Dermis microvascular lymphatic vessel endothelial cell (primary cell): ENCODE measurements at places on chromosomes 4 and X. TPM values are rescaled to one million over a fixed set of nuclear protein-coding genes. Genes with fewer than 3 reads are reported as not detected.

- no peak for DNase-seq
Measured at GRCh38 chr4:180635281-180635680, 1607.9 kb upstream of the TENM3 start.

ARHGAP6 gene
- 0.39 and 0.76 TPM in 2 replicates for total RNA-seq

COL4A5 gene
- total RNA-seq: 30.7 and 34.9 TPM in 2 replicates

- DNase-seq: no peak
Measured at GRCh38 chrX:73561801-73562200, 1.2 kb upstream of the CHIC1 start.

YY2 gene
- 0.90 and 1.0 TPM in 2 replicates for total RNA-seq

DNA sequence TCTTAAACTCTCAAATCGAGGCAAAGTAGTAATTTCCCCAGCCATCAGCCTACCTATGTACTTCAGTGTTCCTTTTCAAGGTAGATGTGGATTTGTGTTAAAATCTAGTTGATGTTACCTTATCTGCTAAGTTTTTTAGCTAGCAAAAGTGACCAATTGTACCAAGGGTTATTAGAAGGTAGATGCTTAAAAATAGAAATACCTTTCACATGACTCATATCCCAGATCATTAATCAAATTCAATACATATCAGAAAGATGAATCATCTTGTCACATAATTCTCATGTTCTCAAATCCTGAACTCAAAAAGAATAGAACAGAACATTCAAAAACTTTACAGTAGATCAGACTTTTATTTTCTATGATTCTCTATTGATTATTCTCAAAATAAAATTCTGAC lies 3.5 kb downstream of the ENAM start:
- peak; percentile 58 for DNase-seq

DNA sequence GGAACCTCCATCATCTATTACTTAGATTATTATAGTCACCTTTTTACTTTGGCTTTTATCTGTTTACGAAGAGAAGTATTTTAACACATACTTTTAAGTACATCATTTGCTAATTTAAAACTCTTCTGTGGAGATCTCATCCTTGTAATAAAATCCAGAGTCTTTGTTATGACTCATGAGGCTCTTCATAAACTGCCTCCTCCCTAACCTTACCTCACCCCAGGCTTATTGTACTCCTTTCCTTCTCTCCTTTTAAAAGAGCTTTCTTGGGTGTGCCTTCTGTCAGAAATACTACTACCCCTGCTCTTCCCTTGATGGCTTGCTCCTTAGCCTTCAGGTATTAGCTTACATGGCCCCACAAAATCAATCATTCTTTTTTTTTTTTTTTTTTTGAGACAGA lies 6.6 kb downstream of the ARL9 start:
- no peak for DNase-seq

- no peak for DNase-seq
Measured at GRCh38 chr4:81227138-81227537, 12.1 kb upstream of the PRKG2 start.

GRCh38 chrX:79181401-79181800 lies 36.9 kb downstream of the GPR174 start:
- no peak for DNase-seq

- no peak for DNase-seq
Measured at GRCh38 chr4:139314047-139314800, 11.9 kb upstream of the NDUFC1 start.

- no peak for DNase-seq
Measured at GRCh38 chr4:78704981-78705683, 71.0 kb upstream of the BMP2K start.

DNA sequence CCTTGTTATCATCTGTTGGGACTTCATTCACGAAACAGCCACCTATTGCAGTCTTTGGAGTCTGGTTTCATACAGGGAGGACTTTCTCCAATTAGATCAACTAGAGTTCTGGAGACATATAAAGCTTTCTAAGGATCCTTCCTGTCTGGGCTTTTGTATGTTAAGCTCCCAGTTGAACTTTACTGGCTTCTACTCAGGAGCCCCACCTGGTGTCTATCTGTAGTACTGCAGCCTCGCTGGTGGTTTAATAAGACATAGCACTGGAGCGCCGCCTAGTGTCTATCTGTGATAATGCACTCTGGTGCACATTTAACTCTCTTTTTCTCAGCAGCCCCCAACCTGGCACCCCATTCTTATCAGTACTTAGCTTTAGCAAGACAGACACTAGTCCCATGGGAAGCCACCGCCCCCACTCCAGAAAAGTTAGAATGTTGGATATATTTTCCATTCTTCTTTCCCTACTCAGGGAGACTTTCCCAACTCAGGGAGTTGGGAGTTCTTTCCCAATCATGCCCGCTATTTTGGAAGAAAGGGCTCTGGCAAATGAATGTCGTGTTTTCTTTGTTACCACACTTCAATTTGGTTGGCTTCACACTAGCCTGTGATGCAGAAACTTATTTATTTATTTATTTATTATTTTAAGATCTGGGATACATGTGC lies 36.9 kb upstream of the SYTL4 start:
- DNase-seq: peak; percentile 66

- no peak for DNase-seq
Measured at GRCh38 chr4:73315091-73315490, 56.5 kb upstream of the ANKRD17 start.

AVPR2 gene
- 1.9 and 2.0 TPM in 2 replicates for total RNA-seq

NSG1 gene
- total RNA-seq: 0.13 and 0.39 TPM in 2 replicates

GRCh38 chr4:139316733-139317132 lies 14.5 kb upstream of the NDUFC1 start:
- no peak for DNase-seq

- DNase-seq: no peak
Measured at GRCh38 chr4:116438981-116439729, 646.2 kb downstream of the TRAM1L1 start.

YIPF7 gene
- total RNA-seq: not detected in 2 replicates

GABRG1 gene
- total RNA-seq: not detected in 2 replicates
